ENCODE measurements at places on chromosomes 6 and 20.

DNA sequence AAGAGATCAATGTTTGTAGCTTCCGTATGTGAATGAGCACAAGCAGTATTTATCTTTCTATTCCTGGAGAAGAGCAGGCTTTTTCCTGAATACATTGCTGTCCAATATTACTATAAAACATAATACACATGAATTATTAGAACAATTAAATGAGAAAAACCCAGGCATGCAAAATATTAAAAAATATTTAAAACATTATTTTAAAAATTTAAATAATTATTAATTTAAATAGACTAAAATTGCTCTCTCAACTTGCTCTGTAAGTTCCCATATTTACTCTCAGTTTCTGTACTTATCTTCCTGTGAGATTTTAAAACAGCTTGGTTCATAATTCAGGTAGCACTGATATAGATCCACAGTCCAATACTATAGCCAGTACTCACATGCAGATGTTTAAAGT, 97.0 kb downstream of the PLCB1 start:
- no peak for DNase-seq

GRCh38 chr6:157610451-157610999, 212.5 kb upstream of the SNX9 start:
- no peak for DNase-seq

DNA sequence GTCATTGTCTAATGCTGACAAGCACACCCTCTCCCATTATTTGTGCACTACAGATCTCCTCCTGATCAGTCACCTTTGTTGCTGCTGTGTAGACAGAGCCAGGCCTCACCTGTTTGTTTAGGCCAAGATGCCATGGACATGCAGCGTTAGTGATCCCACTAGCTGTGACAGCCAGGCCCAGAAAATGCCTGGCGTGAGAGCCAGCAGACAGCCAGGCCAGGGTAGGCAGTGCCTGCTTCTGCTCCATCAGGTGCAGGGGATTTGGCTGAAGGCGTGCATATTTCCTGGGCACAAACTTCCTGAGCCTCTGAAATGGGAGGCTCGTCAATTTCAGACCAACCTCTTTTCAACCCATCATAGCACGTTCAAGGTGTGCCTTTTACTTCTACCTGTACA, 27.3 kb downstream of the MANBAL start:
- DNase-seq, result no peak

DNA sequence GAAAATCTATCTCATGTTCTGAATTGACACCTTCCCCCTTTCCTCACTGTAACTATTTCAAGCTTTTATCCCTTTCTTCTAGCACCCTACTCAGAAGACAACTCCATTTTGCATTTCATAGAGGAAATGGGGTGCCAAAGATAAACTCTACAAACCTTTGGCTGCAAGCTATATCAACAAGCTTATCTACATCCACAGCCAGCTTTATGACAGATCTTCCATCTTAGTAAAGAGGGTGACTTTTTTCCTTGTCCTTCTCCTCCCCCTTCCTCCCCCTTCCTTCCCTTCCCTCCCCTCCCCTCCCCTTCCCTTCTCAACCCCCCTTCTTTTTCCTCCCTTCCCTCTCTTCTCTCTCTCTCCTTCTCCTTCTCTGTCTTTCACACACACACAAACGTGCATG, 58.0 kb upstream of the OLIG3 start:
- DNase-seq, result no peak

GRCh38 chr6:65707126-65707826, at the start of gene EYS:
Gene EYS (minus strand): TSS chr6:65707226. CDS start chr6:65495410, 211,816 bp downstream.
- no peak for DNase-seq

DNA sequence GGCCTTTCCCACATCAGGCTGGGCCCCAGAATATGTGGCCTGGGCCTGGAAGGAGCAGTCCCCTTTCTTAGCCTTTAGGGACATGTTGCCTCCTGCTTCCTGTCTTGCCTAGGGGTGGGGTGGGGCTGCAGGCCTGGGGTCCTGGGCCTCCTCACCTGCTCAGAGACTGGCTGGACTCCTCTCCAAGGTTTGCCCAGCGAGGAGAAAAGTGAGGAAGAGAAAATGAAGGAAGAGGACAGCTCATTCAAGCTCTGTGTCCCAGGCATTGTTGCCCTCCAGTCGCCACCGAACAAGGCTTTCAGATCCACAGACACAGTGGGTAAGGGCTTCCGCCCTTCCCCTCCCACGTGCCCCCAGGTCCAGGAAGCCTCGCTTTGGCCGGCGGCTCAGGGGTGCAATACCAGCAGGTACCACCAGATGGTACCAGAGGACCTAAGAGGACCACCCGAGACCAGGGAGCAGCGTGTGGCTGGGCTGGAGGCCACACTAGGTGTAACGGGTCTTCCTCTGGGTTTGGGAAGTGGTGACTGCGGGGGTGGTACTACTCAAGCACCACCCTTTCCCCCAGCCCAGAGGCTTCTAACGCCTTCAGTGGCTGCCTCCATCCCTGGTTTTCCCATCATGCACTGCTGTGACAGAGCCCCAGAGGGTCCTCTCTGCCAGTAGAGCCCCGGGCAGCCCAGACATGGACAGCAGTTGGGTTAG, 5.5 kb upstream of the BAK1 start:
- peak; percentile 76 for DNase-seq

DNA sequence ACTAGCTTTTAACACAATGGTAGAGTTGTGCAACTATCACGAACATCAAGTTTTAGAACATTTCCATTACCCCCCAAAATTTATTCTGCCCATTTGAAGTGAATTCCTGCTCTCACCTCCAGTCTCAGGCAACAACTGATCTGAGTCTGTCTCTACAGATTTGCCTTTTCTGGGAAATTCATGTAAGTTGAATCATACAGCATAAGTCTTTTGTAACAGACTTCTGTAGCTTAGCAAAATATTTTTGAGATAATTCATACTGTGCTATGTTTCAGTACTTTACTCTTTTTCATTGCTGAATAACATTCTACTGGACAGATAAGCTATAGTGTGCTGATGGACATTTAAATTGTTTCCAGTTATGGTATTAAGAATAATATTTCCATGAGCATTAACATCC, 447.3 kb upstream of the GJE1 start:
- peak; percentile 54 for DNase-seq

- no peak for DNase-seq
Measured at GRCh38 chr6:5295623-5296022, 34.3 kb downstream of the FARS2 start.

DNA sequence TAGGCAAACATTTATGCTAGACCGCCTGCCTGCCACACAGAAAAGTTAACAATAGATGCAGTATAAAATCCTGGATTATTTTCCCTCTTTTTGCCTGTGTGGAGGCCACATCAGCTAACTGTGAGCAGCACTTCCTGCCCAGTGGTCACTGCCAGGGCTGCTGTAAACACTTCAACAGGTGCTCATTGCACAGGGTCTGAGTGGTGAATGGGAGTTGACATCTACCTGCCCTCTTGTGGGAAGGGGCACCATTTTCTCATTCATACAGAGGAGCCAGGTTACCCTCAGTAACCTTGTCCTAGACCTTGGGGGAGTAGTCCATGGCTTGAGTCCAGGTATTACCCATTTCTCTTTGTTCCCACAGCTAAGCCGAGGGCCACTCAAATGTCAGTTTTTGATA, 235.3 kb downstream of the TMEM242 start:
- no peak for DNase-seq

- no peak for DNase-seq
Measured at GRCh38 chr20:56111961-56112730, 106.8 kb upstream of the CBLN4 start.

DNA sequence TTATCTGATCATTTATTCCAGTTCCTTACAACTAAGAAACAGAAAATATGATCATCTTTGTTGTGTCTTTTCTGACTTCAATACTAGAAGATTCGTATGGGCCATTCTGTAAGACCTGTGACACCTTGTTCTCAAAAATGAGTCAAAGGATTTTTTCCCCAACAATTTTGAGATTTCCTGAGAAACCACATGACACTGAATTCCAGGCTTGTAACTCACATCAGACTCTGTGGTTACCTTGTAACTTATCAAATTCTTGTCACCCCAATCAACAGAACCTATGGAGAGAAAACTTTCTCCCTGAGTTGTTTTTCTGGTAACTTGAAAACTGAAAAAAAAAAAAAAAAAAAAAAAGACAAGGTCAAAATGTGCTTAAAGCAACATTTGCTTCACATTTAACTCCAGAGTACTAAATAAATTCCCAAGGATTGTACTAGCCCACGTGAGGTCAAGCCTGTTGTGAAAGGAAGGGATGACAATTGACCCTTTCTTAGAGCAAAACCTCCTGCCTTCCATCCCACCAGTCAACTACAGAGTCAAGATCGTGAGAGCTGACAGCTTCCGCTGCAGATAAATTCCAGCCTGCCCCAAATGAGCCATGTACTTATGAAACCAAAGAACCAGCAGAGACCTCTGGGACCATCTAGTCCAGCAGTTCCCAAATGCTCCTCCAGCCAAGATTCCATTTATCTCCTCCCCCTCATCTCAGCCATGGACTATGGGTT, 140.3 kb downstream of the TBX18 start:
- peak; percentile 86 for DNase-seq

GRCh38 chr6:33983721-33984465, 162.0 kb downstream of the GRM4 start:
- DNase-seq, result no peak

DNA sequence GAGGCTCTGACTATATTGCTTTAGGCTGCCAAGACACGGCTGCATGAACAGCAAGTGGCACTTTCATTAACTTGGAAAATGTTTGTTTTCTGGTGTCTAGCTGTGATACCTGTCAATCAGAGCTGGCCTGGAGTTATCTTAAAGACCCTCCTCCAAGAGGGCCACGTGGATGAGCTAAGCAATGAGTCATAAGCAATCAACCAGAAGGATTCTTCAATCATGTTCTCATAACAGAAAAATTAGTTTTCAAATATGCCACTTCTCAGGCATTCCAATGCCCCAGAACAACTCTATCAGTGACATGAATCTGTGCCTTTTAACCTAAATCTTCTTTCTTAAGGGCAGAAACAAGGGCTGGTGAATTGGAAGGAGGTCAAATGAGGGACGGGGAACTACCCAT, 283.0 kb downstream of the HTR1B start:
- DNase-seq, result no peak

- DNase-seq, result peak; percentile 12
Measured at GRCh38 chr6:137297887-137298286, 78.7 kb upstream of the IFNGR1 start.

DNA sequence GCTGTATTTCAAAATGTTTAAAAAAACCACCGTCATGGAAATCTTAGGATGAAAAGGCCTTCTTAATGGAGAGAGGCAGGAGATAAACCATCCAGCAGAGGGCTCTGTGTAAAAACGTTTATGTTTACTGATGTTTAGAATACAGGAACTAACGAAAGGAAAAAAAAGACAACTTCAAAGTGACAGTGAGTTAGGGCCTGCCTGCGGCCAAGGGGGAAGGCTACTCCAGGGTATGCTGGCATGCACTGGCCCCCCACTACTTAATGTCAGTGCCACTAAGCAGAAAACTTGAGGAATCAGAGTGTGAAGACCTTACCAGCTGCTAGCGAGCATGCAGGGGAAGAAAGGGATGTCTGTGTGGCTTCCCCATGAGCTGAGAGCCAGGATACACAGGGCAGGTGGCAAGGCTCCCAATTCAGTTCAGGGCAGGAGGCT, 47.7 kb downstream of the AKAP7 start:
- peak; percentile 64 for DNase-seq

DNA sequence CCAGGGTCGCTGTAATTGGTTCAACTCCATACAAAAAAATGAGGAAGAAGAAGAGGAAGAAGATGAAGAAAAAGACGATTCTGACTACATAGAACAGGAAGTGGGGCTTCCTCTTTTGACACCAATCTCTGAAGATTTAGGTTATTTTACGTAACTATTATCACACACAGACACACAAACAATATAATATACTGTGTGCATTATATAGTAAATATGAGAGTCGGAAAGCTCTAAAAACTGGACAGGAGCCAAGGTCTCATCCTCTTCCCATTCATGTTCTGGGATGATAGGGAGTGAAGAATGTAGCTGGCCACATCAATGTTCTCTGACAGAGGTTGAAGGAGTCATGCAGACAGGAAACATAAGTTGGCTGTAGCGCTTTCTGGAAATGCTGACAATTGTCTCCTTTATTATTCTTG, 13.3 kb downstream of the RSPH4A start:
- DNase-seq, result no peak

All from GM23248 (cell line).